Naive B cell (primary cell): ENCODE measurements at places on chromosomes 11 and 22.

- DNase-seq = no peak
These were observed 15.7 kb downstream of the SPTY2D1 start for GRCh38 chr11:18618342-18619025.

DNA sequence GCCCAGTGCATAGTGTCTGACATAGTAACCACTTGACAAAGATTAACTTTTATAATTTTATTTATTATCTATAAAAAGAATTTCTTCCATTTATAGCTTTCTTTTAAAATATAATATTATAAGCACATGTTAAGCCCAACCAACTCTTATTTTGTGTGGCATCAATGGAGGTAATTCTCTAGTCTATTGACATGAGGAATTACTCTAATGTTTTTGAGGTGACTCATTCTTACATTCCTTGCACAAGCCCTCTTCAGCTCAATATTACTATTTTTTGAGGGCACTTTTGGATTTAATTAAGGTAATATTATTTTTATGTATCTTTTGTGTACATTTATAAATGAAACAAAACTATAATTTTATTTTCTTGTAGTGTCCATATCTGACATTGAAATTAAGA, 59.6 kb downstream of the AASDHPPT start:
- no peak for DNase-seq

DNA sequence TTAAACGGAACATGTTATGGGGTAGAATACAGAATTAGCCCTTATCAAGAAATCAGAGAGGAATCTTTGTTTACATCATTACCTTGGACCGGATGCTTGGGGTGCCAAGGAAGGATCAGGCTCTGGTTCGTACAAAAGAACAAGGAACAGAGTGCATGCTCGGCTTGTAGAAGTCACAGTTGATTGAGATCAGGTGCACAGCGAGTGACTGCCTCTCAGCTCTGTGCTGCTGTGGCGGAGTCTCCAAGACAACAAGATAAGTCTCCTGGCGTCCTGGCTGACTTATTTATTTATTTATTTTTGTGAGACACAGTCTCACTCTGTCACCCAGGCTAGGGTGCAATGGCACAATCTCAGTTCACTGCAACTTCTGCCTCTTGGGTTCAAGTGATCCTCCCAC, 31.8 kb downstream of the GLB1L2 start:
- DNase-seq = no peak

DNA sequence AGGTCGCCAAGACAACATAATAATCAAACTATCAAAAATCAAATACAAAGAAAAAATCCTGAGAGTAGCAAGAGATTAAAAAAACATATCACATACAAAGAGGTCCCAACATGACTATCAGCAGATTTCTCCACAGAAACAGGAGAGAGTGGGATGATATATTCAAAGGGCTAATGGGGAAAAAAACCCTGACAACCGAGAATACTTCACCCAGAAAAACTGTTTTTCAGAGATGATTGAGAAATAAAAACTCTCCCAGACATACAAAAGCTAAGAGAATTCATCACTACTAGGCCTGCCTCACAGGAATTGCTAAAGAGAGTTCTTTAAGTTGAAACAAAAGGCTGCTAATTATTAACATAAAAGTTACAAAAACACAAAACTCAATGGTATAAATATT, 108.1 kb downstream of the EFCAB6 start:
- no peak for DNase-seq
